Endothelial cell of coronary artery (primary cell): ENCODE measurements at places on chromosomes 7 and 10. TPM values are rescaled to one million over a fixed set of nuclear protein-coding genes. Genes with fewer than 3 reads are reported as not detected.

Gene ADO
- total RNA-seq, result 15.1 and 17.8 TPM in 2 replicates

Gene EPHA1
- 0.18 TPM in 1 of 2 replicates, not detected in the other for total RNA-seq

Gene MSS51
- 0.54 and 1.2 TPM in 2 replicates for total RNA-seq

Gene SYCE1
- total RNA-seq, result 0.09 TPM in 1 of 2 replicates, not detected in the other

Gene UPK3B
- total RNA-seq, result 0.27 TPM in 1 of 2 replicates, not detected in the other

Gene FAM53B
- 13.2 and 14.5 TPM in 2 replicates for total RNA-seq

Gene PTER
- total RNA-seq, result 3.1 and 6.7 TPM in 2 replicates

Gene CYP3A7
- not detected in 2 replicates for total RNA-seq

Gene ZNF786
- 6.6 and 6.8 TPM in 2 replicates for total RNA-seq

Gene CYP26A1
- 0.19 and 0.36 TPM in 2 replicates for total RNA-seq

Gene CABCOCO1
- total RNA-seq, result 0.18 TPM in 1 of 2 replicates, not detected in the other

Gene C10orf67
- not detected in 2 replicates for total RNA-seq

Gene ATE1
- total RNA-seq, result 21.8 and 22.3 TPM in 2 replicates

Gene CACUL1
- 22.8 and 24.7 TPM in 2 replicates for total RNA-seq

Gene A1CF
- total RNA-seq, result not detected in 2 replicates

Gene PILRA
- 0.28 TPM in 1 of 2 replicates, not detected in the other for total RNA-seq

Gene GPRIN2
- total RNA-seq, result not detected in 2 replicates

Gene NUTM2D
- total RNA-seq, result 0.75 and 0.81 TPM in 2 replicates

Gene SLC26A5
- not detected in 2 replicates for total RNA-seq

Gene CACNA2D1
- 20.2 and 49.0 TPM in 2 replicates for total RNA-seq

Gene UCN3
- not detected in 2 replicates for total RNA-seq

Gene WDFY4
- 1.1 and 6.3 TPM in 2 replicates for total RNA-seq

Gene UNCX
- not detected in 2 replicates for total RNA-seq

Gene GFRA1
- 3.7 TPM in 1 of 2 replicates, not detected in the other for total RNA-seq

Gene GSDME
- total RNA-seq, result 37.7 and 45.8 TPM in 2 replicates

Gene STEAP1
- 8.5 and 10.8 TPM in 2 replicates for total RNA-seq

Gene PRSS2
- total RNA-seq, result 2.0 TPM in 1 of 2 replicates, not detected in the other

Gene FAM237B
- not detected in 2 replicates for total RNA-seq

Gene AKR1C8
- not detected in 2 replicates for total RNA-seq

Gene RBM20
- total RNA-seq, result 0.09 and 0.27 TPM in 2 replicates

Gene PRDX3
- 125 and 170 TPM in 2 replicates for total RNA-seq

Gene PIP
- total RNA-seq, result not detected in 2 replicates

Gene FAM25C
- total RNA-seq, result not detected in 2 replicates

Gene CPA5
- total RNA-seq, result not detected in 2 replicates

Gene LIPN
- total RNA-seq, result not detected in 2 replicates

Gene AOAH
- 0.09 TPM in 1 of 2 replicates, not detected in the other for total RNA-seq

Gene SPDYE8
- total RNA-seq, result not detected in 2 replicates

Gene HIF1AN
- 6.9 and 11.6 TPM in 2 replicates for total RNA-seq

Gene DUSP5
- total RNA-seq, result 19.5 and 21.7 TPM in 2 replicates

Gene GGCT
- 34.6 and 35.0 TPM in 2 replicates for total RNA-seq

Gene RADIL
- total RNA-seq, result 0.18 and 1.0 TPM in 2 replicates

Gene TCTN3
- 19.8 and 21.6 TPM in 2 replicates for total RNA-seq
